ENCODE measurements at places on chromosomes 7 and 10.

- no peak for DNase-seq
Observed at GRCh38 chr7:88835147-88835728, 39.7 kb upstream of the TEX47 start.

- DNase-seq = no peak
Observed at GRCh38 chr10:125200396-125200795, 40.0 kb upstream of the CTBP2 start.

DNA sequence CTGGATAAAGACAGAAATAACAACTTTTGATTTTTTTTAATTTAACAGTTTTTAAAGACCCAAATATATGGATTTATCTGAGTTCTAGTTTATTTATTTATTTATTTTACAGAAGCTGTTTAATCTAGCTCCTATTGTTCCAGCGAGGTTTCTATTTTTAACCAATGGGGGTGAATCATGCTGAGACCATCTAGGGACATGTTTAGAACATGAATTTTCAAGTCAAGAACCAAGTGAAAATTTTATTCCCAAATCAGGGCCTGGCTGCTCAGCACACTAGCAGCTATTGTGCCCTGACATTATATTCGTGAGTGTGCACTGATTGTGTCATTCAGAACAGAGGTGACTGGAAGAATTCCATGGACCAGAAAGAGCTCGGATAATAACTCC is 24.6 kb upstream of the MPP7 start:
- DNase-seq = no peak

DNA sequence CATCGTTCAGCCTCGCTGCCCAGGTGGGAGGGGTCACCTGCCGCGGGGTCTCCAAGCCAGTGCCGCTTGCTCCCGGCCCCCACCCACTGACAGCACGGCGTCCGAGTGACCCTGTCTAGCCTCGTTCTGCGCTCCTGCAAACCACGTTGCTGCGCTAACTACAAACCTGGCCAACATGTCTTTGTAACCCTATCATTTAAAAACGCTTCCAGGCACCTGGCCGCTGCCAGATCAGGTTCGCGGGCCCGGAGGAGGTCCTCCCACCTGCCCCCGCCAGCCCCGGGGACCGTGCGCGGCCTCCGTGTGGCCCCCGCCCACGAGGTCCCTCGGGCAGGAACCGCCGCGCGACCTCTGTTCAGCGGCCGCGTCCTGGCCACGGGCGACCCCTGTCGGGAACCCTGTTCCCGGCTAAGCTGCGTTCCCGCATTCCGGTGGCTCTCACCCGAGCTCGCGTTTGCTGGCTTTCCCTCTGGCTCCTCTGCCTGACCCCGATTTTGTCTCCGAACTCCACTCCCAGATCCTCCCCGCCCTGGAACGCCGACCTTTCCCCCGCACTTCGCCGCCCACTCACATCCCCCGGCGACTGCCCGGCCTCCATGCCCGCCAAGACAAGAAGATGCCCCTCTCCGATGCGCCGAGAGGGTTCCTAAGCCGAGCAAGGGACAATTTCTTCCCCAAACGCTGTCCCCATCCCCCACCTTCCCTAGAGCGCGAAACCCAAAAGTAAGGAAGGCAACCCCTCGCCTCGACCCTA is 2.4 kb downstream of the SFMBT2 start:
- peak; percentile 49 for DNase-seq

GRCh38 chr10:131907679-131908078 is 6.9 kb downstream of the PPP2R2D start:
- DNase-seq = no peak

DNA sequence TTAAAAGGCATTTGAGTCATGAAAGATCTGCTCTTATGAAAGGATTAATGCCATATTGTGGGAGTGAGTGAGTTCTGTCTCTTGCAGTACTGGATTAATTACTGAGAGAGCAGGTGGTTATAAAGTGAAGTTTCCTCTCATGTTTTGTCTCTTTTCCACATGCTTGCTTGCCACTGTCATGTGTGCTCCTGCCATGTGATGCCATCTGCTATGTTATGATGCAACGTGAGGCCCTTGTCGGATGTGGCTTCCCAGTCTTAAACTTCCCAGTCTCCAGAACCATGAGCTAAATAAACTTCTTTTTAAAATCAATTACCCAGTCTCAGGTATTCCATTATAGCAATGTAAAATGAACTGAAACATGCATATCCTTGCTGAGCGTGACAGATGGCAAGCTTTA is 22.7 kb upstream of the TCTN3 start:
- no peak for DNase-seq

DNA sequence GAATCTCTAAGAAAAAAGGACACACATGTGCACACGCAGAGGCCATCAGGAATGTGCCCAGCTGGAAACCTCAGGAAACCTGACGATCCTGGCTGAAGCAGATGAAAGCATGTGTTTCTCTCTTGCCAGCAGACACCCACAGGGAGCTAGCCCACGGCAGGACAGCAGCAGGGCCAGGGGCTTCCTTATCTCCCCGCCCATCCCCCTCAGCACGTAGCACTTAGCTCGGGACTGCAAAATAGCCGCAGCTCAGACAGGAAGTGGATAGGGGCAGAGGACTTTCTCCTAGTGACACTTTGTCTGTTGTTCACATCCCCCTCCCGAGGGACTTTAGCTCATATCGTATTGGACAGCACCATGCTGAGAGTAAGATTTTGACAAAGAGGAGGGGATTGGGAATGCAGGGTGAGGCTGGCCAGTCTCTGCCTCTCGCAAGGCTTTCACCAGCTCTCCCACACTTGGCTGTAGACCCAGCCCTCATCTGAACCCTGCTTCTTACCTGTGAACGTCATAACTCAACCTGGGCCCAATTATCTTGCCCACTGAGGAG is 63.8 kb downstream of the MKI67 start:
- DNase-seq = no peak

DNA sequence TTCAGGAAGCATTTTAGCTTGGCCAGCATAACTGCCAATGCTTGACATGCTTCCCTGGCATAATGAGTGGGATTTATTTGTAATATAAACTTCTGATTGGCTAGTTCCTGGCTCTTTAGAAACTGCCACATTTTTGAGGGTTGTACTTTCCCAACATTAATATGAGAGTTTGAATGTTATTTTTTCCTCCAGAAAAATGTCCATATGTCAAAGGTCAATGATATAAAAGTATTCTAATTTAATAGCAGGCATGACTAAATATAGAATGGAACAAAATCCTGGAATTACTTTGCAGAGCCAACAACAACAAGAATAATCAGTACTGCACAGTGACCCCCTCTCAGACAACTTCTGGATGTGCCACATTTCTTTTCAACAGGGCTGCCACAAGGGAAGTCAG is 352.6 kb downstream of the PRPF18 start:
- DNase-seq = no peak

- DNase-seq = no peak
Observed at GRCh38 chr7:127813991-127814541, 162.1 kb downstream of the SND1 start.

- DNase-seq = no peak
Observed at GRCh38 chr10:104406715-104407650, 53.4 kb downstream of the CFAP58 start.

Measured in activated naive CD4-positive, alpha-beta T cell treated with Interleukin-2 at 50 U/mL for 16 hours (primary cell).